ENCODE measurements at places on chromosomes 5 and 9.
A peak's percentile ranks its signal among the peaks of the same experiment; 100 is the strongest.

GRCh38 chr9:68995776-68996175 lies 18.1 kb downstream of the PRKACG start:
- no peak for DNase-seq

- DNase-seq, result peak; percentile 36
Measured at GRCh38 chr9:272251-273213, 57.9 kb downstream of the DOCK8 start.

DNA sequence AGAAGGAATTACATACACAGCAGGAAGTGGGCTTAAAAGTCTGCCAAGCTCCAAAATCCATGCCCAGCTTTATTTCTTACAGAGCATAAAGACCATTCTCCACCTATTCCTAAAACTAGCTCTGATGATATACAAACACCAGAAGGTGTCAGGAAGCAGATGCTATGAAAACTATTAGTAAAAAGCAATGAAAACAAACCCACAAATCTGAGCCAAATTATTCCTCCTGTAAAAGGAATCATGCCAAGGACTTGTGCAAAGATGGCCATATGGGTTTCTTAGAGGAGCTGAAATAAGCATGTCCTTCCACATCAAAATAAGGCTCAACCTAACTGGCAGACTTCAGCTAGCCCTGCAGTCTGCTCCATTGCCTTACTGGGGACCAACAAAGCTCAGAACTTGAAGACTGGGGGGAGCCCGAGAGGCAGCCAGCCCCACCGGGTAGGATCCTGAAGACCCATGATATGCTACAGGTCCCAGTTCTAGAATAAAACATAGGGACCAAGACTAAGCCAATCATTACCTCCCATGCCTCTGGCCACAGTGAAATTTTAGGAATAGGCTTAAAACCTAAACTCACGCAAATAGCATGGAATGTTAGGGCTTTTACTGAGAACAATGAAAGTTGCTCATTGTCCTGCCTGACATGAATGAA lies 42.8 kb upstream of the GABRP start:
- no peak for DNase-seq

DNA sequence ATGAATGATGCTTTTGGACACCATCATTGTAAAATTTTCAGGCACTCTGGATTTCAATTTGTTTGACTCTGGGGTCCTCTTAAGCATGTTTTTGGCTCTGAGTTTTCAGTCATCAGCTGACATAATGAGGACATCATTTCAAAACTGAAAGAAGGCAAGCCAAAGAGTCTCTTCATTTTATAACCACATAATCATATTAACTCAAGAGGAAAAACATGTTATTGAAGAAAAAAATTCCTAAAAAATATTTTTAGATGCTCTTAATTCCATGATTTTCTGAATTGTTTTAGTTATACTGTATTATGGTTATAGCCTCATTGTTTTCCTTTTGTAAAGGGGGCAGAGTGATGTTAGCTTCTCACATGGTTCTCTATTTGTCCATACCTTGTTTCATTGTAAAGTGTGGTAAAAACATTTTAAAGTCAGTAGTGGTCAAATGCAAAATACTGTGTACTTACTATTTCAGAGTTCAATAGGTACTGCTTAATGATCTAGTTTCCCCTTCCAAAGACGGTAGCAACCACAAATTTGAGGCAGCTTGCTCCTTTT lies 472.1 kb downstream of the DMRT2 start:
- DNase-seq, result no peak

- no peak for DNase-seq
Measured at GRCh38 chr5:77329664-77330430, 119.4 kb downstream of the PDE8B start.

GRCh38 chr9:136062657-136063439 lies 32.2 kb downstream of the NACC2 start:
- no peak for DNase-seq

DNA sequence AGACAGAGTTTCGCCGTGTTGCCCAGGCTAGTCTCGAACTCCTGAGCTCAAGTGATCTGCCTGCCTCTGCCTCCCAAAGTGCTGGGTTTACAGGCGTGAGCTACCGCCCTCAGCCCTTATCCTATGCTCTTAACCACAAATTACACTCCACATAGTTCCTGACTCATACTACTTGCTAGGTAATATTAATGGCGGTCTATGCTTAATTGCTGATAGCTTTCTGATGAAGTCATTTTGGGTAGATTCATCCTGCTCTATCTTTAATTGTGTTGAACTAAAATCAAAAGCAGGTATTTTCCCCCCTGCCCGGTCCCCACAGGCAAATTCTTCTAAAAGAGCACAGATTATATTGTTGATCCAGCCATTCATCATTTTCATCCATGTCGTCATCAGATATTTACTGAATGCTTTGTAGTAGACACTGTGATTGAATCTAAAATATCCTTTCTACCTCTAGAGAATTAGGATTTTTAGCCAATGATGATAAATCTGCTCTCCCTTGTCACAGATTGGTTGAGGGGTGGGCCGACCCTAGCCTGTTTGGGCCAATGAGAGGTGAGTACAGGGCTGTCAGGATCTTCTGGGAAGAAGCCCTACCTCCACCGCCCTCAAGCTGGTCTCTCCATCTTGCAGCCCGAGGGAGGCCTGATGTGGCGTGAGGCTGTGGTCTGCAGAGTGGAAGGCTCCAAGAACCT lies 144.8 kb downstream of the NR3C1 start:
- DNase-seq, result no peak

GRCh38 chr5:110969502-110969901 lies 102.0 kb upstream of the TSLP start:
- no peak for DNase-seq

DNA sequence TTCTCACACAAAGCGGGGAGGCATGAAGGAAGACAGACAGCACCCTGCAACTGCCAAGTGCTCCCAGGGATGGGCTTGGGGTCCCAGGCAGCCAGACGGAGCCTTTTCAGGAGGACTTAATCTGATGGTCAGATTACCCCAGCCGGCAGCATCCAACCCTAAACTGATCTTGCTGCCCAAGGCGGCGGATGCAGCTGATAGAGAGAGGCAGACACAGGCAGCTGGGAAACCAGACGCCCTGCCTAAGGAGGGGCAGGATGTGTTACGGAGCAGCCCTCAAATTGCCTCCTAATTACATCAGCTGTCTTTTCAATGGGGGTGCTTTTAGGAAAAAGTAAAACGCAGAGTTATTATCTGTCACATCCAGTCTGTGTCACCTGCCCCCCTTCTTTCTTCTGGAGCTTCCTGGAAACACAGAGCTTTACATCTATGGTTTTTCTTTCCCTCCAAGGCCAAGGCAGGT lies 190.9 kb upstream of the PANK3 start:
- DNase-seq, result no peak

DNA sequence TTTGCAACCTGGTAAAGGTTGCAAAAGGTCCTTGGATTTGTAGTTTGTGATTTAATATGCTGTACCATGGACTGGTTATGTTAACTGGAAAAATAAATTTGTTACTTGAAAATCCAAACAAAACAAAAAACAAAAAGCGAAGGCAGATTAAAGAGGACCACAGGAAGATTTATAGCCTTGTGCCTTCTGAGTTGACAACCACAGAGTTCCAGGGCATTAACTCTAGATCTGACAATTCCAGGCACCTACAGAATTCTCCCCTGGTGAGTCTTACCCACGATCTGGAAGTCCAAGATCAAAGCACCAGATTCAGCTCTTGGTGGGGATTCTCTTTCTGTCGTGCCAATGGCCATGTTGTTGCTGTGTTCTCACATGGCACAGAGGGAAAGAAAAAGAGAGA lies 107.9 kb upstream of the SELENOP start:
- DNase-seq, result no peak

- no peak for DNase-seq
Measured at GRCh38 chr5:112637343-112637742, 100.3 kb upstream of the APC start.
